Astrocyte of the hippocampus (primary cell): ENCODE measurements at places on chromosomes 13 and 19.

DNA sequence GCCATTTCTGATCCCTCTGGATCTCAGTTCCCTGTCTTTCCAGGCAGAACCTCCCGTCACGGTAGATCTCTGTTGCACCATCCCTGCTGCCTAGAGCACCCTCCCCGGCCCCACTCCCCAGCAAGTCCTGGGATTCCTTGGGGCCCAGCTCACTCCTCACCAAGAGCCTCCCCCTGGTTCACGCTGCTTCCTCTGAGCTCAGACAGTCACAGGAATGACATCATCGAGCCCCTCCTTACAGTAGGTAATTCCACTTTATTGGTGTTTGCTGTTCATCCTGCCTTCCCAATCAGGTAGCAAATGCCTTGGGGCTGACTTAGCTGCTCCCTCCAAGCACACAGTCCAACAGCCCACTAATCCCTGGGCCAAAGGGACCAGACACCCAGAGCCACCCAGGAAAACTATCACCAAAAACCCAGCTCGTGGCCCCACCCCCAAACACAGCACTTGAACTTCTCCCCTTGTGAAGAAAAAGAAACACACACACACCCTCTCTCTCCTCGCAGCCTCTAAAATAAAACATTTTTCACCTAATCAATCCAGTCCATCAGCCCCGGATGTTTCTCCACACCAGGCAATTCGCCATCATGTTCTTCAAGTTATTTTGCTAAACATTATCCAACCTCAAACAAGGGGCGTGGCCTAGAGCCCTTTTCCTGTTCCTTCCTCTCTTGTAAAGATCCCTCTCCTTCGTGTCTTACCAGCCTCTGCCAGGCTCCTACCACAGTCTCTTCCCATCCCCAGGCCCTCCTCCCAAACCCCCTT, 2.5 kb downstream of the NAPA start:
- DNase-seq = no peak

- peak; percentile 7 for DNase-seq
These were observed 951 bp upstream of the MTUS2 start for GRCh38 chr13:28819046-28819730.

DNA sequence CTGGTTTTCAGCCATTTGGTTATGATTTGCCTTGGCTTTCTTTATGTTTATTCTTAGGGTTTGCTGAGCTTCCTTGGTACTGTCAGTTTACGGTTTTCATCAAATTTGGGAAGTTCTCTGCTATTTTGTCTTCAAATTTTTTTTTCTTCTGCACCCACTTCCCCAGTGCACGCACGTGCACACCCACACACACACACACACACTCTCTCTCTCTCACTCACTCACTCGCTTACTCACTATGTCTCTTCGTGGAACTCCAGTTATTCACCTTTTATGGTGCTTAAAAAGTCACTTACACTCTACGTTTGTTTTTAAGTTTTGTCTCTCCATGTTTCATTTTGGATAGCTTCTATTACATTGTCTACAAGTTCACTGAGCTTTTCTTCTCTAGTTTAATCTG, 7.1 kb downstream of the AKAP11 start:
- no peak for DNase-seq

GRCh38 chr13:46146898-46147297, 35.1 kb downstream of the LCP1 start:
- DNase-seq = no peak

DNA sequence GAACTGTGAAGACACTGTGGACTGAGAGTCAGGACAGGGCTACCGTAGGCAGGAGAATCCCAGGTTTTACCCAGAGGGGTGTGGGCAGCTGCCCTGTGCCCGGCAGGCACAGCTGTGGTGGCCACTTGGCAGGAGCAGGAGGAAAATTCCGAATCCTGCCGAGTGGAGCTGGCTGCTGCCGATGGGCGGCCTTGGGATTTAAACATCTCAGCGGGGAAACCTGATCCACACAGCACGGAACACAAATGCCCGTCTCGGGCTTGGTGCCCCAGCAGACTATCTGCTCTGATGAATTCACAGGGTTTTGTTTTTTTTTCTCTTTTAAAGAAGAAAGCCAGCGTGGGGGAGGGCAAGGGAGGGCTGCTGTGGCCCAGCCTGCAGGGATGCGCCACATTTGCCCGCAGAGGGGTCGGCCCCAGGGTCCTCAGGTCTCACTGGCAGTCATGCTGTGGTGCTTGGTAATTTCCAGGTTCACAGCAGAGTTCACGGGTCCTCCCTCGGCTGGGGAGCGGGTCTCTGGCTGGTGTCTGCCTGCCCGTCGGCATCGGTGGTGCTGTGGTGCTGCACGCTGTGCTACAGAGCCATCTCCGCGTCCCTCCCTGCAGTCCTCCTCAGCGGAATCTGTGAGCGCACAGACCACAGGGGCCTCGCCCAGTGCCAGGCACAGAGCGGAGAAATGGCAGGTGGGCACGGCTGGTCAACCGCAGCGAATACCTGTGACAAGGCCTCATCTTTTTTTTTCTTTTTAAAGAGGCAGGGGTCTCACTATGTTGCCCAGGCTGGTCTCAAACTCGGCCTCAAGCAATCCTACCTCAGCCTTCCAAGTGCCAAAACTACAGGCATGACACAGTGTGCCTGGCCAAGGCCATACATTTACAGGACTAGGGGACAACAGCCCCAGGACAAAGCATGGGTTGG, 28.1 kb downstream of the MPND start:
- peak; percentile 62 for DNase-seq

- DNase-seq = no peak
These were observed 111.0 kb downstream of the KCTD12 start for GRCh38 chr13:76775088-76775740.

DNA sequence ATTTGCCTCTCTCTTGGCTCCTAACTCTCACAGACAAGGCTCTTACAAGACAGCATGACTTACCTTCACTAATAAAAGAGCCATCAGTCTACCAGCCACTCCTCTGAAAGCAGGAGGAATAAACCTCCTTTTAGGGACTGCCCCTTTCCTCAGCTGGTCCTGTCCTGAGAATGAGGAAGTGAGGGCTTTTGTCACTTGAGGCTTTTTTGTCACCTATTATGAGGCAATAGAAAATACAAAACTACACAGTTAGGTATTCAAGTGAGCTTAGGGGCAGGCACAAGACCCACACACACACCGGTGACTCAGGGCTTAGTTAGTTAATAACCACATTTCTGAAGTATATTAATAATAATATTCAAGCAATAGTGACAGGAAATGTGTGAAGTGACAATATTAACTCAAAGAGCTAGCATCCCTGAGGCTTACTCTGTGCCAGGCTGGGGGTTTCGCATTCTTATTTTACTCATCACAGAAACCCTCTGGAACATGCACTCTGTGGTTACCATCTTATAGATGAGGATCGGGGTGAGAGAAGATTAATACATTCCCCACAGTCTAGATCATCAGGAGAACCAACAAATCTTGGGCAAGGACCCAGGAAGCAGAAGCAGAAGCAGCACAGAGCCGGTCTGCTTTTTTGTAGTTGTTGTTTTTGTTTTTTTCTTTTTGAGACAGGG, 379.9 kb downstream of the LIG4 start:
- DNase-seq = peak; percentile 91

- peak; percentile 23 for DNase-seq
These were observed 1.4 kb downstream of the NOVA2 start for GRCh38 chr19:45972081-45972946.

DNA sequence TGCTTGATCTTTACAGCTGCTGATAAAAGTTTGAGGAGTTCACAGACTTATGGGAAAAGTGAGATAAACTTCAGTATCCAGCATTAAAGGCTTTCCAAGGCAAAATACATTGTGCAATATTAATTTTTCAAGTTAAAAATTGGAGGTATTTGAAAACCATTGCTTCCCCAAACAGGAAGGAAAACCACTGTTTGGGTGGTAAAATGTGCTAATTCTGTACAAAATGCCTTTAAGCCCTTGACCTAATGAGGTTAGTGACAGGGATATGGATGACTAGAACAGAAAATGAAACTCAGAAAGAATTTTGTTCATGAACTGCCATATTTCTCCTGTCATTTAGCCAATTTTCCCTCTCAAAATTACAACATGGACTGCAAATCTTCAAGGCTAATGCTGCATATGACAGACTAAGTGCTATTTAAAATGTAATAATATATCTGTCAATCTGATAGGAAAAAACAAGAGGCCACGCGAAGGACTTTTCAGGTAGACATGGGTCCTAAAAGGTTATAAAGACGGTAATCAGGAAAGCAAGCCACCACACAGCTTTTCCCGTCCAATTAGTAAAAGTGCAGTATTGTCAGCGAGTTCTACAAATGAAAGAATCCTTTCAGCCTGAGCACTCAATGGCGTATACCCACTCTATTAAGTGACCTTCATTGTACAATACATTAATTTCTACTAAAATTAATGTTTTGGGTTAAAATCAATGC, 212.8 kb downstream of the ENOX1 start:
- DNase-seq = peak; percentile 9

DNA sequence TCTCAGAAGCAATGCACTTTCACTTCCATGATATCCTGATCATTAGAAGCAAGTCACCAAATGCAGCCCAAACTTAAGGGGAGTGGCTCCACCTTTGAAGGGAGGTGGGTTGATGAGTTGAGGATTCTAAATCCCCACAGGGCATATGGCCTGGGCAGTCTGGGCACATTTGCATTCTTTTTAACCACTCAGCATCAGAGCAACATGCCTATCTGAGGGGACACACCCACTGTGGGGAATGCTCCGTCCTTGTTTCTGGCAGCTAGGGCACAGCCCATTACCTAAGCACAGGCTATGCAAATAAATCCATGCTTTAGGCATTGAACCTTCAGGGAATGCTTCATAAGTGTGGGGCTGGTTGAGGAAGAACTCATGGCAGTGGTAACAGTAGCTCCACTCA, 12.3 kb upstream of the SACS start:
- DNase-seq = no peak

GRCh38 chr13:39612023-39612637, 9.1 kb upstream of the LHFPL6 start:
- peak; percentile 82 for DNase-seq
